ENCODE measurements at places on chromosomes 3 and 15. TPM values are rescaled to one million over a fixed set of nuclear protein-coding genes. Genes with fewer than 3 reads are reported as not detected.

DNA sequence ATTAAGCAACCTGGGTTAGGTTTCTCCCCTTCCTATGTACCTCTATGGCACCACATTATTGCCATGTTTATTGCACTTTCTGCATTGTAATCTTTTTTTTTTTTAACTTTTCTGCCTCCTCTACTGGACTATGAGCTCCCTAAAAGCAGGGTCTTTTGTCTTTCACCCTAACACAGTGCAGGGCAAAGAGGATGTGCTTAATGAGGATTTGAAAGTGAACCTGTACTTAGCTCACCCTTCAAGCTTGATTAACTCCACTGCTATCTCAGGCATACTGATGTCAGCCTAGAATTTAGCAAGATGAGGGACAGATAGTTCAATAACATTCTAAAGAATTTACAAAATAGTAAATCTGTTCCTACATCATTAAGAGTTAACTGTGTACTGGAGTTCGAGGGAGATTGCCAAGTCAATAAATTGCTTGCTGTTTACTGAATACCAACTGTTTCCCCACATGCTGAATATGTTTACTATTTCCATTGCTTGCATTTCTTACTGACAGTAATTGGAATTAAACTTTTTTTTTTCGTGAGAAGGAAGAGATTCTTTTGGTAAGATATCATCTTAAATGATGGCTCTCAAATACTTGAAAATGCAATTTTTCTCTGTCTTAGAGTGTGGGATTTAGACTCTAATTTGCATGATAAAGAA is 15.7 kb upstream of the PPARG start:
- no peaks in the 10 kb centered on the region for H3K4me1 ChIP-seq
- no peak for DNase-seq
- no peak overlapping the region for H3K27ac ChIP-seq
- no peak overlapping the region for H3K4me3 ChIP-seq
- no peaks in the 10 kb centered on the region for H3K36me3 ChIP-seq

Gene GOLGA6L10
- total RNA-seq = 0.32 TPM

DNA sequence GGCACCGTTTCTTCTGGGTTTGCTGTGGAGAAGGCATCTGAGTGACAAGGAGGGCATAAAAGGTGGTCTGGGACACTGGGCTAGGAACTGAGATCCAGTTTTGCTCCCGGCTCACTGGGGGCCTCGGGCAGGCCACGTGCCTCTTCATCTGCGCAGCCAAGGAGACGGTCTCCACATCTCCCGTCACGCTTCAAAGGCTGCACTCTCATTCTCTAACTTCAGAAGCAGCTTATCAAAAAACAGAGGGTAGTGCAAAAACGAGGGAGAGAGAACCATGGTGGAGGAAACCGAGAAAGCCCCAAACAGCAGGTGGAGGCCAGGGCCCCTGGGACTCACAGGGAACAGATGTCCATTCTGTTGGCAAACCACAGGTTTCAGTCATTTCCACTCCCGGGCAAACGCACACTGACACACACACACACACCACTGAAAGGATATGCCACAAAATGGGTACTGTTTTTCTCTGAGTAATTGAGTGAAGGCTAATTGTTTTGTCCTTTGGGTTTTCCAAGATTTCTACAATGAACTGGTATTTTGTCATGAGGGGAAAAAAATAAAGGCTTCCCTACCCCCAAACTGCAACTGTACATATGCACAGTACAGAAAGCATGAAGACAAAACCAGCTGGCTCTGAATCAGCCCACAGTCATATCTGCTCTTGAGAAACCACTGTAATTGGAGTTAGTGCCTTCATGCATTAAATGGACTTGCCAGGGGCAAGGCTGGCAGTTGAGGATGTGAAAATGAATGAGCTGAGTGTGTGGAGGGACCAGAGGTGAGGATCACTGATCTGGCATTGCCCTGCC is 71.9 kb downstream of the MGLL start:
- H3K4me3 ChIP-seq = no peak overlapping the region
- H3K27me3 ChIP-seq = peaks cover 4% of the 10 kb centered on the region
- peaks cover 31% of the 10 kb centered on the region for H3K4me1 ChIP-seq
- peak overlapping the region; percentile 37 for H3K27ac ChIP-seq

DNA sequence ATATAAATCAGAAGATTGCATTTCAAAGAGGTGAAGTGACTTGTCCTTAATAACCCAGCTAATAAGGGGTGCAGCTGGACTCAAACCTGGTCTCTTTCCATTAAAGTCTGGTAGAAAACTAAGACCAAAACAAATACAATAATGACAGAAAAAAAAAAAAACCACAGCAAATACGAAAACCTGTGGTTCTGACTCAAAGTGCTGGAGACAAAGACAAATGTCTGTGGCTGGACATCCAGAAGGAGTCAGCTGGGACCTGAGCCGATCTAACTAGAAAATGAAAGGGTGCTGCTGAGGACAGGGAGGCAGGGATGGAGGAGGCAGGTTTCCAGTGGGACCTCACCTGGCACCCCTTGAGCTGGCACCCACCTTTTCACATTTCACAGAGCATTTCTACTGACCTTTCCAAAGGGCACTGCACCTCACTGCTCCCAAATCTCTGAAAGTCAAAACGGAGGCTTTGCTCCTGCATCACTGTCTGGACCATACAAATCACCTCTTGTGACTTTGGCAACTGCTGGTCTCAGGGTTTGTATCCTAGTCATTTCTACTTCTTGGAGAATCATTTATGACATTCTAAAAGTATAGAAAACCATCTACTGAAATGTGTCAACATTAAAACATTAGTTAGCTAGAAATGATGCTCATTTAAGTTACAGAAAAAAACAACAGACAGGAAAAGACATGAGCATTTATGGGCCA is 61.7 kb downstream of the CCNL1 start:
- H3K36me3 ChIP-seq = no peaks in the 10 kb centered on the region
- DNase-seq = no peak
- H3K27me3 ChIP-seq = no peaks in the 10 kb centered on the region
- peak overlapping the region; percentile 16 for H3K27ac ChIP-seq
- no peak overlapping the region for H3K4me3 ChIP-seq

Gene TMEM207
- total RNA-seq = not detected

Gene SLC24A5
- total RNA-seq = not detected

DNA sequence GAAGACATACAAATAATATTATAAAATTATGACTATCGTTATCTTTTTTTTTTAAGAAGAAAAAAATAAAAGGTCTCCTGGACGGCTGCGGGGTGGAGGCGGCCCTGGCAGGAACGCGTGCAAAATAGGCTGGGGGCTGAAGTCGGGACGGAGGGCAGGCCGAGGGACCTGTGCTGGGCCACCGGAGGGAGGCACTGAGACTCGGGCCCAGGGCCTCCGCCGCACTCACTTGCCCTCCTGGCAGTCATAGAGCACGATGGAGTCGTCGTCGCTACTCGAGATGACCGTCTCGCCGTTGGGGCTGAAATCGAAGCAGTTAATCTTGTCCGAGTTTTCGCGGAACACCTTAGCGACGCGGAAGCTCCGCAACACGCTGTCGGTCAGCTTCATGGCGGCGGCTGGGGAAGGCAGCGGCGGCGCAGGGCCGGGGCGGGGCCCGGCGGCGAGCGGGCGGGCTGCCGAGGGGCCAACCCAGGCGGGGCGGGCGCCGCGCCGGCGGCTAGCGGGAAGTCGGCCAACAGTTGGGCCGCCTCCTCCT is 408 bp downstream of the WDR82 start:
- peak; percentile 73 for DNase-seq
- H3K4me3 ChIP-seq = peak overlapping the region; percentile 97
- H3K4me1 ChIP-seq = peaks cover 71% of the 10 kb centered on the region
- H3K36me3 ChIP-seq = peaks cover 42% of the 10 kb centered on the region
- no peaks in the 10 kb centered on the region for H3K27me3 ChIP-seq

Gene CCDC39
- total RNA-seq = not detected

GRCh38 chr3:11373654-11374053 is 101.5 kb downstream of the ATG7 start:
- no peak for DNase-seq
- no peaks in the 10 kb centered on the region for H3K27me3 ChIP-seq
- H3K4me1 ChIP-seq = no peaks in the 10 kb centered on the region
- peaks cover 13% of the 10 kb centered on the region for H3K36me3 ChIP-seq

DNA sequence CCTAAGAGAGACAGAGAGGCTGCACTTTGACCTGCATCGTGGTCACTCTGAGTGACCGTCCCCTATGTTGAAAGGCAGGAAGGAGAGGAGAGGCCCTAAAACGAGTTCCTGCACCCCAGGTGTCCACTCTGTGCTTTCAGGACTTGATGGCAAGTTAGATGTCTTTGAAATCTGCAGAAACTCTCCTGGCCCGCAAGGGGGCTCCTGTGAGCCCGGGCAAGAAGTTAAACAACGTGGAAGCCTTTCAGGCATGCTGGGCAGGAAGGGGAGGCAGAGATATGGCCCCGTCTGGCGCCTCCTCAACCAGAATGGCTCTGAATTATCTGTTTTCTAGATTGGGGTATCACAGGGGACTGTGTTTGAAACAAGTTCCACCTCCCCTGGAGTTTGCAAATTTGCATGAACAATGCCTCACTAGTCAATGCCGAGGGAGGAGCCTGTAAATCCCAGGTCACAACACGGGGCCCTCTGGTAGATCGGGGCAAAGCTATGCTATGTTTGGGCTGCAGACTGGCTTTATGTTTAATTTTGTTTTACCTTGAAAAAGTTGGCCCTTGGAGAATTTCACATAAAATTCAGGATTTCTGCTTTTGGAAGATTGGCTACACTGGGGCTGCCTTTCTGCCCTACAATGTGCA is 9.8 kb downstream of the CTXND1 start:
- H3K4me3 ChIP-seq = no peak overlapping the region
- H3K27ac ChIP-seq = no peak overlapping the region
- no peak for DNase-seq
- H3K36me3 ChIP-seq = no peaks in the 10 kb centered on the region

DNA sequence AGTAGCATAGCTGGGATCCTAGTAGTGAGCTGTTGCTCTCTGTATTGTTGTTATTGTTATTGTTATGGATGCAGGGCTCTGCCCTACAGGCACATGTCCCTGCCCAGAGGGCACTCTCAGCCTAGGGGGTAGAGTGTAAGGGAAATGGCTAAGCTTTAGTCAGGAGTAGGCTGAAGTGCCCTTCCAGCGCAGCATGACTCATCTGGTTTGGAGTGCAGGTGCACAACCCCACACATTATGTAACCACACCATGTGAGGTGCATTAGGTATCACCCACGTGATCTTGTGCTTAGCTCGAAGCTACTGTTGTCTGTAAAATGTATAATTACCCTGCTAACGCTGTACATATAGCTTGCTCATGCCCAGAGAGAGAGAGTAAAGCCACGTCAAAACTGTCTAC is 48.3 kb upstream of the TIPARP start:
- no peaks in the 10 kb centered on the region for H3K36me3 ChIP-seq
- no peak overlapping the region for H3K4me3 ChIP-seq
- no peak overlapping the region for H3K27ac ChIP-seq
- peaks cover 10% of the 10 kb centered on the region for H3K4me1 ChIP-seq

GRCh38 chr3:14969671-14970070 is 22.3 kb downstream of the NR2C2 start:
- H3K4me3 ChIP-seq = no peak overlapping the region
- H3K27me3 ChIP-seq = no peaks in the 10 kb centered on the region
- peaks cover 32% of the 10 kb centered on the region for H3K36me3 ChIP-seq
- no peak for DNase-seq
- H3K27ac ChIP-seq = no peak overlapping the region
- H3K4me1 ChIP-seq = peaks cover 14% of the 10 kb centered on the region

GRCh38 chr3:138949002-138949418 is 2.0 kb downstream of the FOXL2NB start:
- H3K36me3 ChIP-seq = no peaks in the 10 kb centered on the region
- H3K27ac ChIP-seq = no peak overlapping the region
- peaks cover 76% of the 10 kb centered on the region for H3K27me3 ChIP-seq

Gene CACNA1D
- 1.2 TPM for total RNA-seq

- H3K27ac ChIP-seq = no peak overlapping the region
- H3K27me3 ChIP-seq = peaks cover 4% of the 10 kb centered on the region
- H3K4me1 ChIP-seq = no peaks in the 10 kb centered on the region
- DNase-seq = no peak
Measured at GRCh38 chr15:50830477-50831354, 65.2 kb upstream of the SPPL2A start.

GRCh38 chr3:127671523-127672428 is 976 bp upstream of the ABTB1 start:
- H3K4me1 ChIP-seq = peaks cover 14% of the 10 kb centered on the region
- H3K4me3 ChIP-seq = peak overlapping the region; percentile 92
- H3K36me3 ChIP-seq = peaks cover 2% of the 10 kb centered on the region
- DNase-seq = peak; percentile 17
- peaks cover 1% of the 10 kb centered on the region for H3K27me3 ChIP-seq

Gene RETNLB
- total RNA-seq = not detected

Gene PLSCR4
- not detected for total RNA-seq

- DNase-seq = no peak
- no peak overlapping the region for H3K27ac ChIP-seq
- H3K27me3 ChIP-seq = no peaks in the 10 kb centered on the region
- H3K36me3 ChIP-seq = peaks cover 19% of the 10 kb centered on the region
Measured at GRCh38 chr3:11423868-11424267, 151.7 kb downstream of the ATG7 start.

DNA sequence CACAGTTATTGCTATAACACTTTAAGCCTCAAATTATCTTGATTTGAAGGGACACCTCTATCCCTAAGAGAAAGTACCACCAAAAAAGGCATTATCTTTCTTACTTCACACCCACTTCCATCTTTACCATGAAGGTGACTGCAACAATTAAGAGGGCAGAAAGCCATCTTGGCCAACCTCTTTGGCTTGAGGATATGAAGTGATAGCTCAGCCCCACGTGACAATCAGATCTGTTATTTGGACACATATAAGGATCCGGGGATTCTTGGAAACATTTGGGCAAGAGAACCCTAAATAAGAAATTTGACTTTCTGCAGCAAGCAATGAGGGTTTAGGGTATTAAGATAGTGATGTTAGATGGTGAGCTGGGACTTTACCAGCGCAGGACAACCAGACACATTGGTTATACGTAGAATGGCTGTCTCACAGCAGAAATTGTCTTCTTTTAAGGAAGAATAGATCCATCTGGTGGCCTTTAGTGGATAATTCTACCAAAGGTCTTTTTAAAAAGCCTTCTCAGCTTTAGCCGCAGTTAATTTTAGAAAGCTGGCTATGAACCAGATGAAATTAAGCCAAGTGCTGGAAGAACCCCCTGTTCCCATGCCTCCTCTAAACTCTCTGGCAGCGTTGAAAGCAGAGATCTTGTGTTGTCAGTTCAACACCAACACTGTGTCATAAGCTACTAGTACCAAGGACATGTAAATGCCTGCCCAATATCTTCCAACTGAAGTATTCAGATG is 12.3 kb downstream of the HCLS1 start:
- no peak for DNase-seq
- H3K4me3 ChIP-seq = no peak overlapping the region
- peaks cover 37% of the 10 kb centered on the region for H3K4me1 ChIP-seq
- peaks cover 57% of the 10 kb centered on the region for H3K36me3 ChIP-seq
- no peaks in the 10 kb centered on the region for H3K27me3 ChIP-seq

Gene MOBP
- total RNA-seq = not detected

GRCh38 chr15:78684657-78685056 is 43.6 kb upstream of the CHRNB4 start:
- DNase-seq = no peak
- H3K4me1 ChIP-seq = no peaks in the 10 kb centered on the region
- H3K36me3 ChIP-seq = no peaks in the 10 kb centered on the region
- H3K27me3 ChIP-seq = peaks cover 18% of the 10 kb centered on the region
- no peak overlapping the region for H3K27ac ChIP-seq

- H3K36me3 ChIP-seq = no peaks in the 10 kb centered on the region
- no peak overlapping the region for H3K4me3 ChIP-seq
- DNase-seq = no peak
- H3K4me1 ChIP-seq = no peaks in the 10 kb centered on the region
- no peak overlapping the region for H3K27ac ChIP-seq
Measured at GRCh38 chr15:77784361-77785292, 151.9 kb upstream of the LINGO1 start.

Gene CYP8B1
- total RNA-seq = not detected

- no peak overlapping the region for H3K4me3 ChIP-seq
- H3K27me3 ChIP-seq = no peaks in the 10 kb centered on the region
- peaks cover 13% of the 10 kb centered on the region for H3K36me3 ChIP-seq
- DNase-seq = no peak
- H3K27ac ChIP-seq = peak overlapping the region; percentile 3
Measured at GRCh38 chr15:82124331-82125263, 78.8 kb upstream of the MEX3B start.

Gene CLDN1
- 0.34 TPM for total RNA-seq

Gene LSMEM2
- total RNA-seq = not detected
